Esophagus squamous epithelium (tissue), 5 donors: ENCODE measurements at places on chromosomes 7 and 10.

- no peak for DNase-seq
These were observed 18.4 kb upstream of the GIMAP8 start for GRCh38 chr7:150431839-150432658.

DNA sequence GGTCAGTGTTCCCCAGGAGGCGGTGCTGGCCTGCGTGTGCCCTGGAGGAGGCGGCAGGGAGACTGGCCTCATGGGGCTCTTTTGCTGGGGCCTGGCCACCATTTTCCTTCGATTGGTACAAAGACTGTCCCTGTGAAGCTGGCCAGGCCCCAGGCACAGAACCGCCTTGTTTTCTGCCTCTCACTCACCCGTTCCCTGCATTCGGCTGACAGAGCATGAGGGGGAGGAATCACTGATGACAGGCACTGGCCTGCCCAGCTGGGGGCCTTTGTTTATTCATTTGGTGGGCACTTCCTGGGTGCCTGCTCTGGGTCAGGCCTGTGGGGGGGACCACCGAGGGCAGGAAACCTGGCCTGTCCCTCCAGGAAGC lies 139.2 kb downstream of the FAM53B start:
- DNase-seq, result no peak

- DNase-seq, result no peak
These were observed 23.1 kb downstream of the KIF5B start for GRCh38 chr10:32033171-32033570.

DNA sequence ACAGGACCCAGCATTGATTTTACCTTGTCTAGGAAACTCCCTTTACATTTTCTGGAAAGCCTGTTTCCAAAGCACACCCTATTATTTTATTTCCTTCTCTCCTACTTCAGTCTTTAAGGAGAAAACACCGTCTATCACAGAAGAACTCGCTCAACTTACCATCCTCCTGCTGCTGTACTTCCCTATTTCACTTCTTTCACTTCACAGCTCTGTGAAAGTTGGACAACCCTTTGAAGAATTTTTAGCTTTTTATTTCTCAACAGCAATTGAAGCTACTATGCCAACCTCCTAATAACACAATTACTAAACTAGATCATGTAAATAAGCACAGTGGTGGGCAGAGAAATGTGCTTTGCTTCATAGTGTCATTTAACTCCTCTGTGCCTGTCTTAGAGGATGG lies 166.5 kb downstream of the TFEC start:
- DNase-seq, result no peak

DNA sequence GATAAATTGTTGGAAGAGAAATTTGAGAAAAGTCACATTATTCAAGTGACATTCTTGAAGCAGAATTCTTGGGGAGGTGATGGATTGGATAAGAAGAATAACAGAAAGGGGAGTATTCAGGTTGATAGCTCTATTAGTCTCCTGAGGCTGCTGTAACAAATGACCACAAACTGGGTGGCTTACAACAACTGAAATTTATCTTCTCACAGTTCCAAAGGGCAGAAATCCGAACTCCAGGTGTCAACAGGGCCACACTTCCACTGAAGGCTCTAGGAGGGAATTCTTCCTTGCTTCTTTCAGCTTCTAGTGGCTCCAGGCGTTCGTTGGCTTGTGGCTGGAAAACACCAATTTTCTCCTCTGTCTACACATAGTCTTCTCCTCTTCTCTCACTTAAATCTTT lies 99.8 kb downstream of the TES start:
- no peak for DNase-seq

DNA sequence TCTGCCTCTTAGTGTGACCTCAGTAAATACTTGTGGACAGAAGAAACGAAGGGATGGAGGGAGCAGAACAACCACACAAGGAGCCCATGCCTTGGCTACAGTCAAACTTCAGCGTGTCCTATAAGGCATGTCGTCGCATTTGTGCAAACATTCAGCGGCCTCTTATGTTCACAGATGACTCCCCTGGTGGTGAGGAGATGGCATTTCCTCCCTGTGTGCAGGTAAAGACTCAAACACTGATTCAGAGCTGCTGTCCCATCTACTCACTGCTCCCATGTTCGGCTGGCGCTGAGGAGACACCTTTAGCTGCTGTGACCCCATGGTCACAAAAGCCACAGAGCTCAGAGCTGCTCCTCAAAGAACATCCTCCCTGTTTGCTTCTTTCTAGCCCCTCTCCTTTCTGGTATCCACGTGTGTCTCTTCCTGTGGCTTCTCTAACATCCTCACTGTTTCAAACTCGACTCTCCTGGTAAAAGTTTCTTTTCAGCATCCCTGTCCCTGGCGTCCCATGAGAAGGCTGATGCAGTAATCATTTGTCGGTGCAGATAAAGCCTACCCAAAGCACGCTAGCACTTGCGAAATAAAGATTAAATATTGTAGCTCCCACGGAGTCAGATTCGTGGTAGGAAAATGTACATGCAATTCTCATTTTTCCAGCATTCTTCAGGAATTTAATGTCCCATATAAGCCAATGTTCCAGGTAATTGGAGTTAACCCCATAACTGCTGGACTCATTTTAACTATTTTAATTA lies 124.9 kb upstream of the NEBL start:
- DNase-seq, result no peak

DNA sequence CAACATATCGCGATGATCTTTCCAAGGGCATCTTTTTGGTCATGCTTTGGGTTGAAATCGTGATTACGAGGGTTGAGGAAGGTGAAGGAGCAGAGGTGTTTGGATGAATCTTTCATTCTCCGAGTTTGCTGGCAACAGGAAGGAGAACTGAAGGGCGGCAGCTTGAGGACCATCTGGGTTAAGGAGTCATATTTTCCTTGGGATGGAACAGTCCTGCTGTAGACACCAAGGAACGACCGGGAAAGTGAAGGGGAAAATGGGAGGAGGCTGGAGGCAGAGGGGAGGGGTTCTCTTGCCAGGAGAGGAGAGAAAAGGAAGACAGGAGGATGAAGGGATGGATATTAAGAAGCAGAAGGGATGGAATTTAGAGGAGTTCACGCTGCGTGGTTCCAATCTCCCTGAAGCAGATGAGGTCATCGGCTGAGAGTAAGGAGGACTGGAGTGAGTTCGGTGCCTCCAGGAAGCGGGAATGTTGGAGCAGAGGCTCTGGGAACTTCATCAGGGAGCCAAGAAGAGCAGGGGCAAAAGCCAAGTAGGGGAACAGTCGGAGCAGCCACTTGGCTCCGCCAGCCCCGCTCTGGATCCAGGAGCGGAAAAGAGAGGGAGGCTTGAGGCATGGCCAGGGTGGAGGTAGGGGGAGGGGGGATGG lies 116.6 kb upstream of the GALNT17 start:
- DNase-seq, result no peak

GRCh38 chr10:51861051-51861450 lies 161.7 kb upstream of the CSTF2T start:
- DNase-seq, result no peak

- no peak for DNase-seq
These were observed 132.9 kb downstream of the OAT start for GRCh38 chr10:124285587-124286527.

GRCh38 chr10:50397312-50398140 lies 146.2 kb upstream of the ASAH2 start:
- no peak for DNase-seq
